Cerebellar cortex (tissue), 1 donor: ENCODE measurements at places on chromosomes 11 and 22.

DNA sequence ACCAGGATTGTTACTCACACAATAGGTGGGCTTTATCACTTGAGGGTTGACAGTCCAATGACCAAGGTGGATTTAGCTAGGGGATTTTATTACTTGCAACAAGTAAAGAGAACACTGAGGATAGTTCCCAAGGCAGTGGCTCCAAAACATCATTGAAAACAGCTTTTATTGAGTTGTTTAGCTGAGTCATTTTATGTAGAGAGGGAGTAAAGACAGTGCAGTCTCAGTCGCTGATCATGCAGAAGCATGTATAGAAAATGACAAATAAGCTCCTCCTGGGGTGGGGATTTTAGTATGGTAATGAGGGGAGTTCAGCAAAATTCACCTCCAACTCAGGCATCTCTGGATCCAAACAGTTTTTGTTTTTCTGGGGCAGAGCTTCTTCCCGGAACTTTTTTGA lies 163.0 kb upstream of the CCDC179 start:
- no peak for DNase-seq

DNA sequence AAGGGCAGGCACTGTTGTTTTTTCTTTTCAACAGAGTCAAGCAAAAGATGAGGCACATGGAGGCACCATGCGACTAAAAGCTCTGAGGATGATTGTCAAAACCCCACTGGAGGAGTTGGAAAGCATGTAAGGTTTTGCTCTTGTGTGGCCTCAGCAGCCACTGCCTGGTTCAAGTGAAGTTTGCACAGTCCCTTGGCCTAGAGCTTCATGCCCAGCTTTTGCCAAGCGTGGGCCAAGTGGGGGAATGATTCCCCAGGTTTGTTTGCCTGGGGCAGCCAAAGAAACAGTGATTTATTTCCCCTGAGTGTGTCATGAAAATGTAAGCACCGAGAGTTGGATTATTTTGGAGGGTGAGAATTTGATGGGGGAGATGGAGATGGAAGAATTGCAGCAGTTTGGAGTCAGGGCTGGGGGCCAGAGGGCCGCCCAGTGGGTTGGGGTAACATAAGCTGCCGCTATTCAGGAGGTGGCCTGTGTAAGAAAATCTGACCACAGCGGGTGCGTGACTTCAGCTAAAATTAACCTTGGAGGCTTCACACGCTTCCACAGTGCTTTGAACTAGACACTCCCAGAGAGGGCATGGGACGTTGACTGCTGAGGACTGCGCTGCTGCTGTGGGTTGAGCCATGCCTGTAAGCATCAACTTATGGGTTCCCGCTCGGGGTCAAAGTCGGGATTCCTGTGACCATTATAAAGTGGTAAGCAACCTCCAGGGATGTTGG lies 100.7 kb downstream of the NAV2 start:
- DNase-seq: no peak

- DNase-seq: no peak
Observed at GRCh38 chr11:92306966-92307510, 82.4 kb downstream of the FAT3 start.

DNA sequence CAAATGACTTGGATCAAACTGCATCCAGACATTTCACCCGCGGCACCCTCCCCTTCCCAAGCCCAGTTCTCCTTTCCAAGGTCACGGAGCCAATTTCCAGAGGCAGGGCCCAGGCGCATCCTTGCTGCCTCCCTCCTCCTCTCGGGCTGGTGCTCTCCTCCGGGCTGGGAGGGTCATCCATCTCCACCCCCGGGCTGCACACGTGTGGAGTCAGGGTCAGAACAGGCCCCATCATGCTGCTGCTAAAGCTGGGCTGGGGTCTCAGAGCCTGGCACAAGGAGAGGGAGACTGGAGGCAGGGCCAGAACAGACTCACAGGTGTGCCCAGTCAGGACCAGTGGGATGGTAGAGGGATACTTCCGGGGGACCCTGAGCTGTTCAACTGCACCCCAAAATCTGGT lies 14.0 kb downstream of the RSPH14 start:
- no peak for DNase-seq

DNA sequence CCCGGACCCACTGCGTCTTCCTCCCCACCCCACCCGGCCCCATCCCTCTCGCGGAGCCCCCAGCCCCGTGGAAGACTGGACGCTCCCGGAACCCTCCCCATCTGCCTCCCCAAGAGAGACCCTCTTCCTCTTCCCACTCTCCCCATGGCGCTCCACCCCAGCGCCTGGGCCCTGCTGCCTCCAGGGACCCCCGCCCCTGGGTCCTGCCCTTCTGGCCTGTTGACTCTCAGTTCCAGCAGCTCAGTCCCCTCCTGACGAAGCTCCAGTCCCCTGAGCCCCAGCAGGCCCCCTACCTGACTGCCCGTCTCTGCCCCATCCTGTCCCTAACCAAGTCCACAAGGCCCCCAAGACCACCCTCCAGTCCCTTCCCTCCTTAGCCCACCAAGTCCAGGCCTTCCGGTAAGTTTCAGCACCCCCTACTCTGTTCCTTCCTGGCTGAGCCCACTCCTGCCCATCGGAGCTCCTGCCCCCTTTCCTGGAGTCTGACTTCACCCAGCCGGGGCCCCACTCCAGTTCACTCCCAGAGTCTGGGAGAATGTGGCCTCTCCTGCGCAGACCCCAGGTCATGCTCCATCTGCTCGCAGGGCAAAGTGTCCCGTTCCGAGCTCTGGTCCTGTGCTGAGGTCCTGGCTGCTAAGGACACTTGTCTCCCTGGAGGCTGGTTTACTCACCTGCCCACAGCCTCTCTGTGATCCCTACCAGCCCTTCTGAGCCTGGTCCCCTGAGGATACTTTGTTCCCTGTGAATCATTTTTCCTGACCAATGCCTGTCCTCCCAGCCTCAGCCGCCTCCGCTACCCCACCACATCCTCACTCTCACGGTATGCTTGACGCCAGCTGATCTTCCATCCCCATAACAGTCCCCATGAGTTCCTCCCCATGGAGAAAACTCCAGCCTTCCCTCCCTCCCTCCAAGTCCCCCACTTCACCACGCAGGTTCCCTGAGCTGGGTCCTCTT lies 722 bp downstream of the IFITM10 start:
- no peak for DNase-seq

GRCh38 chr11:64226507-64227051 lies 505 bp downstream of the NUDT22 start:
- no peak for DNase-seq
